ENCODE measurements at places on chromosomes 2 and 18.
A peak's percentile ranks its signal among the peaks of the same experiment; 100 is the strongest.

- no peak for DNase-seq
Observed at GRCh38 chr2:71889759-71890684, 257.6 kb downstream of the CYP26B1 start.

DNA sequence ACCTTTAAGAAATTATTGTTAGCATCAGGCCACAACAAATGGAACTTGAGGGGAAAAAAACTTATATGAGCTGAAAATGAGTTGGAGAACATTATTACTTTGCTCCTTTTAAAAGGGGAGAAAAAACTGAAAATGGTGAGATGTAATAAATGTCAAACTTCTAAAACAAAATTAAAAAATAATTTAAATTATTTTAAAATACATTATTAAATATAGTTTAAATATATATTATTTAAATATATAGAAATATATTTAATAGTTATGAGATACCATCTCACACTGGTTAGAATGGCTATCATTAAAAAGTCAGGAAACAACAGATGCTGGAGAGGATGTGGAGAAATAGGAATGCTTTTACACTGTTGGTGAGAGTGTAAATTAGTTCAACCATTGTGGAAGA, 28.9 kb downstream of the RPIA start:
- no peak for DNase-seq

DNA sequence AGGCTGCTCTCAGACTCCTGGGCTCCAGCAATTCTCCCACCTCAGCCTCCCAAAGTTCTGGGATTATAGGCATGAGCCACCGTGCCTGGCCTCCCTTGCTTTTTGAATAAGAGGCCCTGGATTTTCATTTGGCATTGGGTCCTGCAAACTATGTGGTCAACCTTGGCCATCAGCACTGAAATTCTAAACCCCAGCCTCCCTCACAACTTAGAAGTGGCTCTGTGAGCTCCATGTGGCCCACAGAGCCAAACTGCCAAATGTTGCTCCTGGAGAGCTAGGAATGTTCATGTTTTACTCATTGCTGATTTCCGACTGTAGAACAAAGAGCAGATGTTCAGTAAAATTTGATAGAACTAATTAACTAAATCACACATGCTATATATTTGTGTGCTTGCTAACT, 210.6 kb upstream of the AGAP1 start:
- DNase-seq, result no peak

DNA sequence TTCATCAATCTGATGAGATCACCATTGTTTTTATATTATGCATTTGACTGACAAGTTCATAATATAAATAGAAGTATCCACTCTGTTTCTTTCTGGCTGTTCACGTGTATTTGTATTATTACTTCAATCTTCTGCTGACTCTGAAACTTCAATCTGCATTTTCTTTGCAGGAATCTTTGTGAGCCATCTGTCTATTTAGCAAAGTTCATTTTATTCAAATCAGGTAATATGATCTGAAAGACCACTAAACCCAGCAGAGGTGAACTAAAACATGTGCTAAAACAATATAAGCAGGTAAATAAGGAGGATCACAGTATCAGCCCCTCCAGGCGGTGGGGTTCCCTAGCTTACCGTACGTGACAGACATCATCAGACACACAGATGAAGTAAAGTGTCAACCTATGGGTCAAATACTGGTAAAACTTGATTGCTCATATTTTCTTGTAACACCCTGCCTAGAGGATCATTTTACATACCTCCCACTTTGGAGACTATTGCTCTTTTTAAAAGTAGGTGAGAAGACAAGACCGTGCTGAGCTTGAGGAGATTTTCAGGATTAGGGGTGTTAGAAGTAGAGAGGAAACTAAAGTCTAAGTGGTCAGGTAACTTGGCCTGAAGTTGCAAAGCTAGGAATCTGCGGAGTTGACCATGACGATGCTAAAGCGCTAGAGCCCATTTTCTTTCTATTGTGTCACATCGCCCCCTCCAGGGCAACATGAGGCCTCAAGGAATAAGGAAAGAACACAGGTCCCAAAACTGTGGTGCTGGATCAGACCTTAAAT, 9.0 kb downstream of the DTNB start:
- DNase-seq, result peak; percentile 70

GRCh38 chr2:101796825-101797600, 99.5 kb downstream of the MAP4K4 start:
- no peak for DNase-seq

DNA sequence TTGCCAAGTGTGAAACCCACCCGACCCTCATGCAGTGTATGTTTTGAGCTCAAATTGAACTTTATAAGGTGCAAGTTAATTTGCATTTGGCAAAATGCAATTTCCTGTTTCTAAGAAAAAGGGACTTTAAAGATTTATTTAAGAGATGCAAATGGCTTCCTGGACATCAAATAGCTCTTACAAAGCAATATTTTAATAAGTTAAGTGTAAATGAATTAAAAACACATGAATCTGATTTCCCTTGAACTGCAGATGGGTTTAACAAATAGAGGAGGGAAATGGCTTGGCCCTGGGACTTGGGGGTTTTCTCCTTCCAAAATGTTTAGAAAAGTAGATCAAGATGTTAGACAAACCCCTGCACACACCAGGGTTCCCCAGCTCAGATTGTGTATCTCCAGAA, 116.0 kb downstream of the EN1 start:
- no peak for DNase-seq

DNA sequence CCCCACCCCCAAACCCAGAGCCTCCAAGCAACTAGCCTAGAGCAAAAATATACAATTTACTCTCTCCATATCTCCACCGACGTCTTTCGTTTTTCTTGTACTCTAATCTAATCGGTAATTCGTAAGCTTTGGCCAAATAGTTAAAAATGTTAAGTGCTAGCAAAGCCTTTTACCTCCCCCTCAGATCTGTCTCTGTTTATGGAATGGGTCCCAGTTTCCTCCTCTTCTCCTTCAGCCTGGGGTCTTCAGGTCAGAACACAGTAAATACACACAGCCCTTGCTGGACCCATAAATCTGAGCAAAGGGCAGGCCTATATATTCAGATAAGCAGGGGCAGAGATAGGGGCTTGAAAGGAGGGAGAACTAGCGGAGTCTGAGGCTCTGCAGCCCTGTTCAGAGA, 267.4 kb downstream of the MEIS1 start:
- no peak for DNase-seq

DNA sequence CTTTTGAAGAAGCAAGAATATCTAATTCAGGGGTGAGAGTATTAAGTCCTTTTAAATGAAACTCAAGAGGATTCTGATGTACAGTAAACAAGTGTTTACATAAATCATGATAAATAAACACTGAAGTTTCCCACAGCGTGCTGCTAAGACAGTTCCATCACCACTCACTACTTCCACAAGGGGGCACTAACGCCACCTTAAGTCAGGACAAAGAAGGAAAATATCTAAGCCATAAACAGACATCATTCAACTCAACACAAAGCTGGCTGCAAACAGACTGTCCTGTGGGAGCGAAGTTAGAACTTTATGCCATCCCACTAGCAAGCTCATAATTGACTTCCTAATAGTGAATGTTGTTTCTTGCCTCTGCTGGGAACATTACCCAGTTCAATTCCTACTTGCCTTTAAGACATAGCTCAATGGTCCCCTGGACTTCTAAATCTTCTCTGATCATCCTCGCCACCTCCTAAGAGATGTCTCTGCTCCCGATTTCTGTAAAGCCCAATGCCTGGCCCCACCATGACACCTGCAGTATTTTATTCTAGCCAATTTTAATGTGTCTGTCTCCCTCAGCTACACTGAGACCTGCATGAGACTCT, 36.5 kb downstream of the MRPL44 start:
- peak; percentile 82 for DNase-seq

GRCh38 chr2:101956465-101957438, 35.0 kb upstream of the IL1R2 start:
- DNase-seq, result no peak

DNA sequence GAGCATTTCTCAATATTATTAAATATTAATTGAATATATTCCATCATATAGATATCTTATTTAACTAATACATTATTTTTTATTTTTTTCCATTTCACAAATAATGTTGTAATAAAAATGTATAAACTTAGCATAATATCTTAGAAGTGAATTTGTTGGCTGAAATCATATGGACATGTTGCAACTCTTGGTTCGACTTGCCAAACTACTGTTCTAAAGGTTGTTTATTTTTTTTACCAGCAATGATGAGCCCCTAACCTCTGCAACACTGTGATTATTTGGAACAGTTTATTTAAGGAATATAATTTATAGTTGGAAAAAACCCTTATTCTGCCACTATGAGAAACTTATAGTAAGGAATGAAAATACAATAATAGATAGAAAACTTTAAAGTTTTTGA, 8.8 kb upstream of the NAB1 start:
- DNase-seq, result no peak

DNA sequence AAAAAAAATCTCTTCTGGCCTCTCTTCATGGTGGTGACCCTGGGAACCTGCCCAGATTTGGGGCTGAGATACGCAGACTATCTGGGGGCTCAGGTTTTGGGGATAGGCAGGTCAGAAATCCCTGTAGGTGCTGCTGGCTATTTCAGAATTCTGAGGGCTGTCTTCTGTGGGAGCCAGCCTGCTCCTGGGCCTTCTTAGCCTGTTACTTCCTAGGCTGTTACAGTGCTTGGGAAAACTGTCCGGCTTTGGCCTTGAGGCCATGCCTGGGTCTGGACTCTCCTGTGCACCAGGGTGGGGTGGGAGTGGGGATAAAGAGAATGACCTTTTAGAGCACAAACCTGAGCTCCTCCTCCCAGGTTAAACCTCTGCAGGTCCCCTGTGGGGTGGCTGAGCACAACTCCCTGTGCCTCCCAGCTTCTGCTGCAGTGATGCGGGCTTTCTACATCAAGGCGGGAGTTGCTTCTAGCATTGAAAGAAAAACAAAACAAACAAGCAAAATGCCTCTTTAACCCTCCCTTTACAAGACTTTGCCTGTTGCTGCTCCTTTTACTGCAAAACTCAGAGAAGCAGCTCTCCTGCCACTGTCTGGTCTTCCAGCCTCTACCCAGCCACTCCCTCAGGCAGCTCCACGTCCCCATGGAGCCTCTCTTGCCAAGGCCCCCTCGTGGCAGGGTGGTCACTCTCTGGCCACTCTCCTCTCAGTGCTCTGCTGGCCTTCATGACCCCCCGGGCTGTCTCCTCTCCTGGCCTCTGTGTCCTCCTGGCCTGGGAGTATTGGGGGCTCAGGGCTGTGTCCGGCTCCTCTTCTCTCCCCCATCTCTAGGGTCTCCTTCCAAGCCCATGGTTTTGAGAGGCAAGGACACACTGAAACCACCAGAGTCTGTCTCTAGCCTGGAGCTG, 293.0 kb upstream of the HS6ST1 start:
- no peak for DNase-seq

GRCh38 chr2:181771356-181771755, 91.0 kb upstream of the NEUROD1 start:
- DNase-seq, result no peak

- no peak for DNase-seq
Observed at GRCh38 chr2:165112133-165112573, 91.7 kb downstream of the SCN3A start.

DNA sequence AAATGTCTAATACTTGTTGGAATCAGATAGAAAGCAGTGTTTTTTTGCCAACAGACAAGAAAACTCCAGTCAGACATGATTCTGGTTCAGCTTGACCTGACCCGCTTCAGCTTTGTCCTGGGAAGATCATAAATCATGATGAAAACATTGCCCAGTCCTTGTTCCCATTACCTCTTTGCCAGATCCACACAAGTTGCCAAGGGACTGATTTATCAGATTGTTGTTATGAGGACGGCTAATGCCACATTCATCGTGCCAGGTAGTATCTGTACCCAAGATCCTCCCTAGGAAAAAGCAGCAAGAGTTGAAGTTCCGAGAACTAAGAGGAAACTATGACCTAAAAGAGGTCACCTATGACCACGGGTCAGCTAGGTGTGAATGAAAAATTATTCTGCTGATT, 39.0 kb downstream of the SLC40A1 start:
- DNase-seq, result no peak

- DNase-seq, result no peak
Observed at GRCh38 chr2:47038656-47039488, 116.2 kb downstream of the STPG4 start.

DNA sequence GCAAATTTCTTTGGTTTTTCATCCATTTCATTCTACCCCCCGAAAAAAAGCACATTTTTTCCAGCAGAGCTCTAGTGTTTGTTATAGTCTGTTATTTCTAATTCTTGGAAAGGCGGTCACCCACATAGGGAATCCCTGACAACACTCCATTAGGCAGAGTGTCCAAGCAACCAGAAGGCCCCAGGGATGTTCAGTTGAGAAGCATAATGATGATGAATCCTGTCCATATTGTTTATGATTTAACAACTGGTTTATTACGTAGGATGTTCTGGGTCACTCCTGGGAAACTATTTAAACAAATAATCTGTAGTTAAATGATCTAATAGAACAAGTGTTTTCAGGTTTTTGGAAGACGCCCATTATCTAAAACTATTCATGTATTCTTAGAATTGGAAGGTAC, 388.7 kb downstream of the TNS1 start:
- no peak for DNase-seq

- no peak for DNase-seq
Observed at GRCh38 chr18:40555914-40556313, 1399.1 kb upstream of the PIK3C3 start.

GRCh38 chr2:240919161-240919781, 13.1 kb downstream of the CROCC2 start:
- DNase-seq, result peak; percentile 55

GRCh38 chr18:5998166-5998881, 103.0 kb upstream of the TMEM200C start:
- DNase-seq, result no peak

- DNase-seq, result no peak
Observed at GRCh38 chr2:199870581-199870980, 19.6 kb upstream of the FTCDNL1 start.

DNA sequence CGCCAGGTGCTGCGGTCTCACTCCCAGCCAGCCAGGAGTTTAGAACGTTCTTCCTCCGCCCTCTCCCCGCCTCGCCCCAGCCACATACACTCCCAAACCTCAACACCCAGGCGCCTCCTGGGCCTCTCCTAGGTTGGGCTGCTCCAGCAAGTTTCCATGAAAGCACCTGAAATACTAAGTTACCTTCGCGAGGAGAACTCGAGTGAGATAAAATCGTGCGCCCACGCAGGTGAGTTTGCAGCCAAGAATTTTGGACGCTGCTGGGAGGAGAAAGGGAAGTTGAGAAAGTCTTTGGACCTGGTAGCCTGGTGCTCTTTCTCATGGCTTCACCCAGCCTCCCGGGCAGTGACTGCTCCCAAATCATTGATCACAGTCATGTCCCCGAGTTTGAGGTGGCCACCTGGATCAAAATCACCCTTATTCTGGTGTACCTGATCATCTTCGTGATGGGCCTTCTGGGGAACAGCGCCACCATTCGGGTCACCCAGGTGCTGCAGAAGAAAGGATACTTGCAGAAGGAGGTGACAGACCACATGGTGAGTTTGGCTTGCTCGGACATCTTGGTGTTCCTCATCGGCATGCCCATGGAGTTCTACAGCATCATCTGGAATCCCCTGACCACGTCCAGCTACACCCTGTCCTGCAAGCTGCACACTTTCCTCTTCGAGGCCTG, at the start of gene GPR39:
TSS of gene GPR39 (plus strand) at position 83 of the 673 bp plus-strand sequence.
- DNase-seq, result no peak

DNA sequence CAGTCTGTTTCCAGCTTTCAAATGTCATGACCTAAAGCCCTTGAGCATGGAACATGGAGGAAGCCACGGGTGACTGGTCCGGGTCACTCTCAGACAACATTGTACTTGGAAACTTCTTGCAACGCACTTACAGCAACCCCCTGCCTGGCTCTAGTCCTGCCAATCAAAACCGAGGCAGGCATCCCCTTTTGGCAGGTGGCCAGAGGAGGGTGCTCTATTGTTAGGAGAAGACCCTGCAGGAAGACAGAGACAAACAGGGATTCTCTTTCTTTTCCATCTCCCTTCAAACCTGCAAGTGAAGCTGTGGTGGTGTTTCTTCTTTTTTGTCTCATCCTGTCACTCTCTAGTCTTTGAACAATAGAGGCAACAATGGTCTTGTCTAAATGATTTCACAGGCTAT, 667.2 kb downstream of the ZEB2 start:
- DNase-seq, result no peak
